ENCODE measurements at places on chromosomes 13 and 19.

GRCh38 chr13:77827332-77827731, 91.3 kb downstream of the EDNRB start:
- DNase-seq, result no peak

DNA sequence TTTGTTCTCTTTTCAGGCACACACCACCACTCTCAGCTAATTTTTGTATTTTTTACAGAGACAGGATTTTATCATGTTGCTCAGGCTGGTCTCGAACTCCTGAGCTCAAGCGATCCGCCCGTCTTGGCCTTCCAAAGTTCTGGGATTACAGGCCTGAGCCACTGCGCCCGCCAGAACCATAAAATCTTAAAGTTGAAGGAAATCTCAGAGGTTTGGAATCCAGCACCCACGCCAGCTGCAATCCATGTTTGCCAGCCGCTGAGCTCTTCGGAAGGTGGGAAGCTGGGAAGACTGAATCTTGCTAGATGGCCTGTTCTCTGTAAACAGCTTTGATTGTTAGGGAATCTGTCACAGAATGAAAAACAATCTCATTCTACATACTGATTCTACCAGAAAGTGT, 38.5 kb downstream of the SPATA13 start:
- no peak for DNase-seq

GRCh38 chr19:17346109-17346671, 8.8 kb downstream of the GTPBP3 start:
- DNase-seq, result peak; percentile 88

DNA sequence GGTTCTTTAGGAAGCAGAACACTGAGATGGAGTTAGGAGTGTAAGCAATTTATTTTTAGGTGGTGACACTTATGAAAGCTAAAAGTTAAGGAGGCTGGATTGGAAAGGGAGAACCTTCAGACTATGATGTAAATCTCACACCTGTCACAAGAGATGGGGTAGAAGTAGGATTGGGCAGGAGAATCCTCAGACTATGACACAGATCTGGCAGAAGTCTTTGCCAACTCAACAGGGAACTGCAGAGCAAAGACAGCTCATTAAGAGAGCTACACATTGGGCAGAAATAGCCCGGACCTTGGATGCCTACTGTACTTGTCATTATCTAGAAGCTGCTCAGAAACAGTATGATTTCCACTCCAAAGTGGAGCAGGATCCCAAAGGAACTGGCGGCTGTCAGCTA, 134.4 kb downstream of the DNAJC15 start:
- DNase-seq, result no peak

GRCh38 chr19:47093254-47093653, 20.3 kb downstream of the ZC3H4 start:
- peak; percentile 64 for DNase-seq

GRCh38 chr19:15198951-15199660, 1.7 kb downstream of the NOTCH3 start:
- no peak for DNase-seq

DNA sequence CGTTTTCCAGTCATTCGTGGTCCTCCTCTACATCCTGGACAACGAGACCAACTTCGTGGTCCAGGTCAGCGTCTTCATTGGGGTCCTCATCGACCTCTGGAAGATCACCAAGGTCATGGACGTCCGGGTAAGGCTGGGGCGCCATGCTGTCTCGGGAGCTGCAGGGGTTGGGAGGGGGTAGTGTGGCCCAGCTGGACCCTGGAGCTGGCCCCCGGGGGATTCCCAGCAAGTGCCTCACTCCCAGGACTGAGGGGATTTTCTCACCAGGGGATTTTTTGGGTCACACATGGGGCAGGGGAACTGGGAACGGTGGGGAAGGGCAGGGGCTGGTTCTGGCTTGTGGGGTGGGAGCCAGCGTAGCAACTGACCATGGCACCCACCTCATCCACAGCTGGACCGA, 10.8 kb upstream of the RELB start:
- DNase-seq, result no peak

DNA sequence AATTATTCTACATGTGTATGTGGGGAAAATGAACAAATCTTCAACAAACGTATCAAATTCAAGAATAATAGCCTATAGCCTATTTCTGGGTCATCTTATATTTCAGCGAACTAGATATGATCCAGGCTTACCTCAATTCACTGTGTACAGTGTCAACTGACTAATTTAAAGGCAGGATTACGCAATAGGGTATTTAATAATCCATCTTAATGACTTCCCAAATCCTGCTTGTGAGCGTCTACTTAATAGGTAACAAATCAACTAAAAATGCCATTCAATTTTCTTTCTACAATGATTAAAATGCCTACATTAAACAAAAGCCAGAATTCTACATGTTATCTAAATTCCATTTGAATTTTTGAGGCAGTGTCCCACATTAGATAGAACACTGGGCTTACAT, 67.0 kb downstream of the USP12 start:
- DNase-seq, result no peak

- no peak for DNase-seq
Measured at GRCh38 chr19:2488942-2489731, 13.2 kb downstream of the GADD45B start.

- no peak for DNase-seq
Measured at GRCh38 chr19:6712231-6712630, 8.2 kb downstream of the C3 start.

Data from activated CD4-positive, alpha-beta T cell treated with anti-CD3 and anti-CD28 coated beads, Interleukin-2, Interleukin-6, amounts not matched to agents 100 ng/mL and 50 ng/mL, durations not matched to agents 16 hours and 8 hours (primary cell).